ENCODE measurements at places on chromosomes 11 and 22.

DNA sequence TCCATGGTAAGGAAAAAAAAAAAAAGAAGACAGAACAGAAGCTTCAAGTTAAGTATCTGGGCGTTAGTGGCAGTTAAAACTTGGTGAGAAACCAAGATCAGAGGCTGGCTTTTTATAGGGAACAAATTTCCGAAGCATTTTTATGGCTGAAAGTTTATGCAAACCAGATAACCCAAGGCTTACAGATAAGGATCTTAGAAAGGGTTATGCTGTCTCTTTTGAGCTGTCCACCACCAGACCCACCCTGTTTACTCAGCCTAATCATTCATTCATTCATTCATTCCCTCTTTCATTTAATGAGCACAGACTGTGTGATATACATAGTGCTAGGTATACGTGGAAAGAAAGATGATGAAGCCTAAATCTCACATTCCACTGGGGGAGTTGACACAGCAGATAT lies 89.5 kb downstream of the ME3 start:
- DNase-seq = no peak

DNA sequence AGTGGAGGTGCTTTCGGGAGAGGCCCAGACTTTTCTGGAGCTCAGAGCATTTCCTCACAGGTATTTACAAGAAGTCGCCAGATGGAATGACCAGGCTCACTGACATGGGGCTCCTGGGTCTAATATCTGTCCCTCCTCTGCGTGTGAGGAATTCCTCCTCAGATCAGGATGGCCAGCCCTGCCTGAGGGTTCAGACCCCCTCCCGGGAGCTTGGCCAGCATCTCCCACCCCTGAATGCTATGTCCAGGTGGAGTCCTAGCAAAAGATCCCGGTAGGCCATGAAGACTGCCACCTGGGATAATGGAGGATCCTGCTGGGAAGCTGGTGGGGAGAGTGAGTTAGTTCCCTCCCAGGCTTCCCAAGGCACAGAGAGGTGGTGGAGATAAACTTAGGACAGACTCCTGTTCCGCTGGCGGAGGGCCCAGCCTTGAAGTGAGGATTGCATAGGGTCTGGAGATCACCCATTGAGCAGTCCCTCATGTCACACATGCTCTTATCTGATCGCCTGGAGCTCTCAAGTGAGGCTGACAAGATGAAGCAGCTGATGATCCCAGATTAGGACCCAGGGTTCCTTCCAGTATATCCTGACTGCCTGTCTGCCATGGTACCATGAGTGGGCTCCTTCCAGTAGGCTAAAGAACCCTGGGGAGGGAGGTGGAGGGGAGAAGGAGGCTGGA lies 5.7 kb downstream of the OAF start:
- no peak for DNase-seq

DNA sequence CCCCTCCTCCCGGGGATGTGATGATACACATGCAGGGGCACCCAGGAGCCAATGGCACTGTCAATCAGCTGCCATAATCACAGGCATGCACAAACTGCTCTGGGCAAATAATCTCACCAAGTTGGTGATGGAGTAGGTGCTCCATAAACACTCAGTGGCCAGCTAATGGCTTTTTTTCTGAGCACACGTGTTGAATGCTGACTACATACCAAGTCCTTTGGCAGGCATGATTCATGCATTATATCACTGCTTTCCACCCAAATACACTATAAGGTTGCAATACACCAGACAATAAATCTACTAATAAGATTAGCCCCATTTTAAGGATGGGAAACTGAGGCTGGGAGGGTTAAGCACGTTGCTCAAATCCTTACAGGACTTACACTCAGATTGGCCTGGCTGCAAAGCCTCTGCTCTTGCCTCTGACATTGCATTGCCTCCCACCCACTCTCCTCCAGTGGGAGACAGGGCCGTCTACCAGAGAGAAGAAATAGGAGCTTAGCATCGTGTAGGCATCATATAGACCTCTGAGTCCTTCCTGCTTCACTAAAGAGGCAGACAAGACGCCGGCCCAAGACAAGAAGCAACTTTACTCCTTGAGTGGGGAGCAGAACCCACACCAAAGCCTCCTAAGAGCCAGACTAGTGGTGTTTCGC lies 32.7 kb upstream of the ACCSL start:
- no peak for DNase-seq

GRCh38 chr11:59183771-59184170 lies 11.8 kb downstream of the DTX4 start:
- DNase-seq = no peak

DNA sequence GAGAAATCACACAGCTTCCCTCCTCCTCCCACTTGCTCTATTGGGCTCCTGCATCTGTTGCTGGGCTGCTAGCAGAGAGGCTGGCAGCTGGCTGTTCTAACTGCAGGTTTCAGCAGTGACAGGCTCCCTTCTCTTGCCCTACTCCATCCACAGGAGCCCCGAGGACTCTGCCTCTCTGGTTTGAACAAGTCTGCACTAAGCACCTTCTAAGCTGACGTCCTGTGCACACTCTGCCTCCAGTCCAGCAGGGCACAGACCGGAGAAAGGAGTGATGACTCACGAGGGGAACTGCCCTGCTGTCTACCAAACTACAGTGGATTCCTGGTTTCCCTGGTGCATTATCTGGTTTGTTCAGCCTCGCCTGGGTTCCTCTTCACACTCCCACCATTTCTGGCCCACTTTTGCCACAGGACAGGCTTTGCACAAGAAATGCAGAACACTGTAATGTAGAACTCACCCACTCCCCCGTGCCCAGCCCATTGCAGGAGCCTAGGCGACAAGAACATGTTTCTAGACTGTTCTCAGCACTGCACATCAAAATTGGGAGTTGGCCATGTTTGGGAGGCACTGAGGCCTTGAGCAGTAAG lies 26.0 kb downstream of the IL10RA start:
- DNase-seq = no peak

GRCh38 chr11:82676483-82677094 lies 57.1 kb downstream of the FAM181B start:
- no peak for DNase-seq

DNA sequence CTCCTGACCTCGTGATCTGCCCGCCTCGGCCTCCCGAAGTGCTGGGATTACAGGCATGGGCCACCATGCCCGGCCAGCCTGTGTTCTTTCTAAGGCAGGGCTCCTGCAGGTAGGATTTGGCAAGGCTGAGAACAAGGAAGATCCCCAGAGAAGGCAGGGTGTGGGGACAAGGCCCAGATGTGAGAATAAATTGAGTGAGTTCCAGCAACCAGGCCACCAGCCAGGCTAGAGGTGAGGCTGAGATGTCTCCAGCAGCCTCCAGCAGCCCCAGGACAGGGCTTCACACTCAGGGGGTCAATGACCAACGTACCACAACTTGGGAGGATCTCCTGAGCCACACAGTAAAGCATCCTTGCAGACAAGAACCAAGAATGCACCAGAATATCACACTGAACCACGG lies 75.1 kb downstream of the BUD13 start:
- no peak for DNase-seq

- DNase-seq = no peak
These were observed 6.6 kb downstream of the PRODH start for GRCh38 chr22:18929459-18929858.

GRCh38 chr11:109043315-109043714 lies 378.4 kb downstream of the DDX10 start:
- DNase-seq = no peak

DNA sequence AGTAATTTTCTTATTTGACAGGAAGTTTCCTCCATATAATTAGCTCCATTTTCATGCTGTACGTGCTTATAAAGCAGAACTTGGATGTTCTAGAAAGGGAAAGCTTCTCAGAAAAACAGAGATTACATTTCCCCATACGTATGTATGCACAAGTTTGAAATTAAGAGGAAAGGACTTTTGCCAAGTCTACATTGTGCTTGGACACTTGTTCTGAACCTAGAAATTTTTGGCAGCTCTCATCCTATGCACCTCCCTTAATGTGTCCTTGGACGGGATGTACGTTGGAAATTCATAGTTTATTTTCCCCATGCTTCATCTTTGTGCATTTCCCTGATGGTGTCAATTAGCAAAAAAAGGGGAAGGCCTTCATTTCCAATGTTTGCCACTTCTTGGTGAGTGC lies 322.7 kb downstream of the BLID start:
- no peak for DNase-seq

- no peak for DNase-seq
These were observed 767.8 kb upstream of the LUZP2 start for GRCh38 chr11:23729088-23729487.
